ENCODE measurements at places on chromosomes 11 and 22.
A peak's percentile ranks its signal among the peaks of the same experiment; 100 is the strongest.

DNA sequence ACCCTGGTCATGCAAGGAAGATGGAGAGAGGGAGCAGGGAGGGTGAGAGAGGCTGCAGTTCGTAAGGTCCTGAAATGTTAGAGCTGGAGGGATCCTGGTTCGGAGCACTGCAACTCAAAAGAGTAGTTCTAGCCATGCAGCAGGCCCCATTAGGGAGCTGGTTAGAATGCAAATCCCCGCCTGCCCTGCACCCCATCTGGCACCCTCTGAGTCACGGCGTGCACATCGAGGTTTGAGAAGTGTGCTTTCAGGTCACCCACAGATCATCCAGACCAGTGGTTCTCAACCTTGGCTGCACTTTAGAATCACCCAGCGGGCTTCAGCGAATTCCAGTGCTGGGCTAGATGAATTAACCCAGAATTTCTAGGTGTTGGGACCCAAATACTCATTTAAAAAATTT lies 48.2 kb downstream of the ST3GAL4 start:
- no peak for DNase-seq

- DNase-seq = peak; percentile 43
Measured at GRCh38 chr11:35100013-35100383, 39.0 kb upstream of the CD44 start.

- no peak for DNase-seq
Measured at GRCh38 chr11:73114110-73114834, 27.8 kb downstream of the FCHSD2 start.

GRCh38 chr11:123206791-123207434 lies 11.9 kb upstream of the CLMP start:
- DNase-seq = no peak

DNA sequence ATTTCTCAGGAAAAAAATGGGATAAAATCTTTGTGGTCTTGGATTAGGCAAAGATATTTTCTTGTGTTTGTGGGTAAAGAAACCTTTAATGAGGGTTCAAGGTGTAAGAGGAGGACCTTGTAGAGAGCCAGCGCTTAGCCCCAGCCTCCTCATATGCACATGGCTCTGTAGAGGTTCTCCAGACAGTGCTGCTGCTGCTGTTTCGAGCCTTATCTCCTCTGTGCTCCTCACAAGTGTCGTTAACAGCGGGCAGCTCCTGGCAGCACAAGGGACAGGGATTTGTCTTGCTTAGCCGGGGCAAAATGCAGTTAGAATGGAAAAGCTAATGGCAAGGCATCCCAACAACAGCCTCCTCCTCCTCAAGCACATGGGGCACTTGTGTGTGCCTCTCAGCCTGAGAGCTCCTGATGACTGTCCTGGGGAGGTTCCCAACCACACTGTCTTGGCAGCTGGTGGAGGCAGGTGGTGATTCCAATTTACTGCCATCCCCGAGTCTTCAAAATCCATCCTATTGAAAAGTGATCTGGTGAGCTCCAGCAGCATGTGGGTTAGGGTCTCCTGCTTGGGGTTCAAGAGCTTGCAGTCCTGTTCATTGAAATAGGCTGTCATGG lies 7.6 kb upstream of the MSANTD2 start:
- no peak for DNase-seq

GRCh38 chr22:35540595-35541253 lies at the start of gene RASD2:
Gene RASD2 (plus strand): TSS chr22:35540831. CDS start chr22:35546810, 5,979 bp downstream.
- DNase-seq = no peak

GRCh38 chr11:101863361-101863760 lies 51.4 kb upstream of the CEP126 start:
- DNase-seq = no peak

DNA sequence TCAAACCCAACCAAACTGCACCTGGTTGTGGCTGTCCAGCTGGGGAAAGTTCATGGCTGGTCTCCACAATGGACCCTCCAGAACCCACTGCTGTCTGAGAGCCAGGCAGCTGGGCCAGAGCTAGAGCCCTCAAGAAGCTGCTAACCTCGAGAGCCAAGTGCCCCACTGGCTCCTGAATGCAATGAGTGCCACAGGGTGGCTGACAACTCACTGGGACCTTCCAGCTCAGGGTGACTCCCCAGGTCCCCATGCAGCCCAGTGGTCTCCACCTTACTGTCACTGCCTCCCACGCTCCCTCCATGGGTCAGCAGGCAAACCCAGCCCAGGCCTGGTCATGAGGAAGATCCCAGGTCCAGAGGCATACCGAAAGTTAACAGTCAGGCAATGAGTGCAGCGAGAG lies 8.0 kb upstream of the CHST1 start:
- DNase-seq = no peak

DNA sequence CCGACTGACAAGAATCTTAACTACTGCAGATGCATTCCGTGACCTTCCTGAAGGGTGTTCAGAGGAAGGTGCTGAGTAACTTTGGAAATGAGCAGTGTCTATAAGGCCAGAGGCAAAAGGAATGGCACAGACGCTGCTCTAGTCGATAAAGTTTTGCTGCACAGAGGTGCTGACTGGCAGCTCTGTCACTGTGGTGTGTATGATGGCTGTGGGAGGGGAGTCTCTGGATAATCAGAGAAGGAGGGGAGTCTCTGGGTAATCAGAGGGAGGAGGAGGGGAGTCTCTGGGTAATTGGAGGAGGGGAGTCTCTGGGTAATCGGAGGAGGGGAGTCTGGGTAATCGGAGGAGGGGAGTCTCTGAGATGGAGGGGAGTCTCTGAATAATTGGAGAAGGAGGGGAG lies 18.4 kb downstream of the PTDSS2 start:
- peak; percentile 35 for DNase-seq

GRCh38 chr11:10400856-10401255 lies 54.2 kb upstream of the AMPD3 start:
- no peak for DNase-seq

DNA sequence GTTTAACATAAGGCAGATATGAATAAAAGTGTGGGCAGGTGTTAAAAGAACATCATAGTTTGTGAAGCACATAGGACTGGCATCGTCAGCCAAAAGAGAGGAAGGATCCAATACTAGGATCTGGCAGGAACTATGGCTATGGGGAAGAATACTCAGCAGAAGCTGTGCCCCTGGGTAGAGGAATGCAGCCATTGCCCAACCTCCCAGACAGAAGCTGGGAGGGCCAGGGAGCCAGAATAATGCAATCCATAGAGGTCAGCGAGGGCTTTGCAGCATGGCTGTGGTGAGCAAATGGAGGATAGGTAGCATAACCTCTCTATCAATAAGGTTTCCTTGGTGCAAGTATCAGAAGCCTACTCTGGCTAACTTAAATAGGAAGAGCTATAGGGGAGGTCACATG lies 11.7 kb upstream of the CSTF3 start:
- DNase-seq = no peak

DNA sequence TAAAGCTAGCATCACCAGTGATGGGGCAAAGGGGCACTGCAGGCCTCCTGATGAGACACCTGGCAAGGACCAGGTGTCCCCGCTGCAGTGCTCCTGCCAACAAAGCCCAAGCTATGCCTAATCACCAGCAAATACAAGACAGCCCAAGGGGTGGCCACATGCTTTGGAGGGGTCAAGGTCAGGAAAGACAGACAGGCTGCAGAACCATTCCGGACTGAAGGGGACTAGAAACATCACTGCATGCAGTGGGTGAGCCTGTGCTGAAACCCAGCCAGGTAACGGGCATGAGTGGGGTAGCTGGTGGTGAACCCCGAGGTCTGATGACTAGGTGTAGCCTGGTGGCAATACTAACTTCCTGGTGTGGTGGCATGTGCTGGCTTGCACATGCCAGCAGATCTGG lies 111.1 kb downstream of the MED15 start:
- DNase-seq = no peak
